Frontal cortex (tissue), 4 donors: ENCODE measurements at places on chromosomes 7 and 10.

DNA sequence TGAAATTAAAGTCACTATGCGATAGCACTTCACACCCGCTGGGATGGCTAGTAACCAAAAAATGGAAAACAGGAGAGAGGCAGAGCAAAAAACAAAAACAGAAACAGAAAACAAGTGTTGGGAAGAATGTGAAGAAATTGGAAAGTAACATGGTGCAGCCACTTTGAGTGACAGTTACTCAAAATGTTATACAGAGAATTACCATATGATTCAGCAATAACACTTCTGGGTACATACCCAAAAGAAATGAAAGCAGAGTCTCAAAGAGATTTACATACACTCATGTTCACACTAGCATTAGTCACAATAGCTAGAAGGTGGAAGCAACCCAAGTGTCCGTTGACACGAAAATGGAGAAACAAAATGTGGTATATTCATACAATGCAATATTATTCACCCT is 88.6 kb upstream of the KCNIP2 start:
- no peak for DNase-seq

- DNase-seq: no peak
These were observed 3.0 kb upstream of the HOXA2 start for GRCh38 chr7:27105301-27106031.

GRCh38 chr7:150400788-150401423 is 21.8 kb downstream of the ZNF775 start:
- DNase-seq: no peak

DNA sequence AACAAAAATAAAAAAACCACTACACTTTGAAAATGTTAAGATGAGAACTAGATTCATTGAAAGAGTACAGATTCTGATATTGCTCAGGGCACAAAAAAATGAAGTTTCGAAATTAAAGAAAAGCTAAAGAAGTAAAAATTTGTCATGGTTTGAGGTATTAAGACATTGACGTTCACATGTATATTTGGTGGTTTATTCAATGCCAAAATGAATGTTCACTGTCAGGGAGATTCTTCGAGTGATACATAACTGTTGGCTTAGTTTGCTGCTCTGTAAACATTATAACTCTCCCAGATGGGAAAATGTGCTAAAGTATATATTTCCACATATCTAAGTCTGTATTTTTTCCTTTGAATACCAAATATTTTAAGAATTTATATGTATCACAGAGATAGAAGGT is 345.0 kb downstream of the SEMA3D start:
- no peak for DNase-seq

DNA sequence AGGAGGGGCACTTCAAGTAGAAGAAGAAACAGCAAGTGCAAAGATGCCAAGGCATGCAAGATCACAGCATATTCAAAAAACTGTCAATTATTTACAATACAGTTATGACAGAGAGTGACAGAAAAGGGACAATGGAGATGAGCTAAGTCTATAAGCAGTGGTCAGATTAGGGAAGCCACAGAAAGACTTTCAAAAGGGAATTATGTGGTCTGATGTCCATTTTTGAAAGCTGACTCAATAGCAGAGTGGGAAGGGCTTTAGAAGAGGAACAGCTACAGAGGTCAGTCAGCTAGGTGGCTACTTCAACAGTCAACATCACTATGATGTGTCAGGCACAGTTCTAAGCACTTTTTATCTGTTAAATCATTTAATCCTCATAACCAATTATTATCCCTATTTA is 45.2 kb upstream of the SPOCK2 start:
- DNase-seq: no peak

GRCh38 chr7:134140889-134141867 is 14.0 kb downstream of the LRGUK start:
- DNase-seq: peak; percentile 71

GRCh38 chr10:18409599-18410397 is 241.6 kb downstream of the NSUN6 start:
- DNase-seq: no peak

DNA sequence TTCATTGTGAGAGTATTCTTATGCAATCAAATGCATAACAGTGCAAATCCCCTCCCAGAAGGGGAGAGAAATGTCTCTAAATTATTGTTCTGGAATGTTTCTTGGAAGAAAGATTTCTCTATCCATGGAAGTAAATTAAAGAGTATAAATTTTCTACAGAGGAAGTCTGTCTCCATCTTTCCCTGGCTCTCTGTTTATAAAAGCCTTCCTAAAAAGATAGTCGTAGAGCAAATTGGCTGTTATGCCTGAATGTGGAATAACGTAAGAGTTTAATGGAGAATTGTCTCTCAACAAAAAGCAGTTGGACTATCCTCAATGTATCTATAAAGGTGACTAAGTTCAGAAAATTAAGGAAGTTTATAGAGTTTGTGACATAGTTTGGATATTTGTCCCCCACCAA is 76.3 kb downstream of the GNAT3 start:
- DNase-seq: no peak

GRCh38 chr10:69633673-69634635 is 3.9 kb downstream of the FAM241B start:
- DNase-seq: no peak

GRCh38 chr7:150685219-150686029 is at the start of gene GIMAP2:
TSS of gene GIMAP2 (plus strand) at chr7:150685706. CDS start at chr7:150687060, 1,354 bp downstream.
- peak; percentile 21 for DNase-seq

GRCh38 chr10:19043431-19043830 is 5.2 kb upstream of the MALRD1 start:
- DNase-seq: no peak

GRCh38 chr7:41732843-41733306 is 30.0 kb upstream of the INHBA start:
- no peak for DNase-seq

GRCh38 chr7:31734456-31734855 is 47.4 kb downstream of the PPP1R17 start:
- no peak for DNase-seq
